NCI-H446 treated with DMSO at 0.1 percent for 48 hours (cell line): ENCODE measurements at places on chromosomes 6 and 20.

GRCh38 chr6:1665214-1665613 is 55.5 kb downstream of the FOXC1 start:
- DNase-seq = no peak

GRCh38 chr6:81051952-81052351 is 700.5 kb downstream of the TENT5A start:
- DNase-seq = no peak

- DNase-seq = no peak
These were observed 9.3 kb upstream of the SLPI start for GRCh38 chr20:45263556-45264266.

GRCh38 chr6:90186637-90187371 is 109.8 kb downstream of the BACH2 start:
- DNase-seq = no peak

DNA sequence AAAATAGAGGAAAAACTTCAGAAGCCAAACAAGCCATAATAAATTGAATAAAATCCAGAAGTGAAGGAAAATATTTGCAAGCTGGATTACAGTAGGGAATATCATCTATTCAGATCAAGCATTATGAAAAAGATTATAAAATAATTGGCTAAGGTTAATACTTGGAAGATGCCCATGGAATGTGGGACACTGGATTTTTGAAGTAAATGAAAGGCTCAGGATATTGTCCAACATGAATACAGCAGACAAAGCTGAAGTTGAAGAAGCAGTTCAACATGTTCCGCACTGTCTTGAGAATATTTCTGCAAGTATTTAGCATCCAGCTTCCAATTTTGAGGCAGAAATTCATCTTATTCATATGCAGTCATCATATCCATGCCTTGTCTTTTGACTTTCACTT is 1278.4 kb upstream of the GJE1 start:
- DNase-seq = no peak

- peak; percentile 91 for DNase-seq
These were observed 42.3 kb upstream of the PTPN1 start for GRCh38 chr20:50467718-50468356.

DNA sequence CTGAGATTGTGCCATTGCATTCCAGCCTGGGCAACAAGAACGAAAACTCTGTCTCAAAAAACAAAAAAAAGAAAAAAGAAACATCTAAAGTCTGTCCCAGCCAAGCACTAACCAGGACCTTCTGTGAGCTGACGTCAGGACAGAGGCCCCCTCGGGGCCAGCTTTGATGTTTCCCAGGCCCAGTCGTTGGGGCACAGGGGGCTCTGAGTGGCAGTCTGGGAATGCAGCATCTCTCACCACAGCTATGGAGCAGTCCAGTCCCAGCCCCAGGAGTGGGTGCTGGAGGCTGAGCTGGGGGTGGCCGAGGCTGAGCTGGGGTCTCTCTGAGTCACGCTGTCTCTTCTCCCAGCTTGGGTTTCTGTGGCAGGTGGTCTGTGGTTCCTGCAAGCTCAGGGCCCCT is 46.0 kb upstream of the SRF start:
- DNase-seq = no peak

- no peak for DNase-seq
These were observed 253.2 kb downstream of the SOX4 start for GRCh38 chr6:21846541-21847451.

DNA sequence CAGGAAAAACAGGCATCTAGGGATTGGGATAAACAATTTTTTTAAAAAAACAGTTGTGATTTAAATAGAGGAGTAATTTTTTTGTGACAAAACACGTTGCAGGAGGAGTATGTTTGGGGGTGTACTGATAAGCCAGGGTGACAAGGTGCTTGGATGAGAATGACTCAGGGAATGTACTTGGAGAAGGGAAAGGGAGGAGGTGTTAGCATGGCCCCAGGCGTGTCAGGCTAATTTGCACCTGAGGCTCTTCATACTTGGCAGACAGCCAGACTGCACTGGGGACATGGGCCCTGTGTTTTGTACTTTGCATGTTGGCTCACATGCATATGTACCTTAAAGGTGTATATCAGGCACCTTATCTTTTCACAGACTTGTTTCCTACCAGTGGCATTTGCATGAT is 22.8 kb downstream of the PANK2 start:
- no peak for DNase-seq
